Activated CD4-positive, alpha-beta T cell treated with anti-CD3 and anti-CD28 coated beads for 4 hours (primary cell): ENCODE measurements at places on chromosomes 16 and 17.

- no peak for DNase-seq
These were observed 2.3 kb upstream of the CHST6 start for GRCh38 chr16:75497558-75497957.

- no peak for DNase-seq
These were observed 190.2 kb upstream of the TNRC6C start for GRCh38 chr17:77768248-77768852.

DNA sequence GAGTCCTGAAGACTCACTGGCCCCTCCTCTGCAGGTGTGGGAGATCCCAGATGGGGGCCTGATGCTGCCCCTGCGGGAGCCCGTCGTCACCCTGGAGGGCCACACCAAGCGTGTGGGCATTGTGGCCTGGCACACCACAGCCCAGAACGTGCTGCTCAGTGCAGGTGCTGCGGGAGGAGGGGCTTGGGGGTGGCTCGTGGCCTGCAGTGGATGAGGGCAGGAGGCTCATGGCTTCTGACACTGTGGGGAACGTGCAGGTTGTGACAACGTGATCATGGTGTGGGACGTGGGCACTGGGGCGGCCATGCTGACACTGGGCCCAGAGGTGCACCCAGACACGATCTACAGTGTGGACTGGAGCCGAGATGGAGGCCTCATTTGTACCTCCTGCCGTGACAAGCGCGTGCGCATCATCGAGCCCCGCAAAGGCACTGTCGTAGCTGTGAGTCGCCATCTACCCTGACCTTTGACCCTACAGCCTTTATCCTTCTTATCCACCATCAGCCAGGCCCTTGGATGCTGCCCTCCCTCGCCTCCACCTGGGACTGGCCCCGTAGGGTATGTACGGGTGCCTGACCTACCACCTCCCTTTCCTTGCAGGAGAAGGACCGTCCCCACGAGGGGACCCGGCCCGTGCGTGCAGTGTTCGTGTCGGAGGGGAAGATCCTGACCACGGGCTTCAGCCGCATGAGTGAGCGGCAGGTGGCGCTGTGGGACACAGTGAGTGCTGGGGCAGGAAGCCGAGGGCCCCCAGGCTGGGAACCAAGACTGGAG lies 3.6 kb downstream of the CORO1A start:
- peak; percentile 91 for DNase-seq

DNA sequence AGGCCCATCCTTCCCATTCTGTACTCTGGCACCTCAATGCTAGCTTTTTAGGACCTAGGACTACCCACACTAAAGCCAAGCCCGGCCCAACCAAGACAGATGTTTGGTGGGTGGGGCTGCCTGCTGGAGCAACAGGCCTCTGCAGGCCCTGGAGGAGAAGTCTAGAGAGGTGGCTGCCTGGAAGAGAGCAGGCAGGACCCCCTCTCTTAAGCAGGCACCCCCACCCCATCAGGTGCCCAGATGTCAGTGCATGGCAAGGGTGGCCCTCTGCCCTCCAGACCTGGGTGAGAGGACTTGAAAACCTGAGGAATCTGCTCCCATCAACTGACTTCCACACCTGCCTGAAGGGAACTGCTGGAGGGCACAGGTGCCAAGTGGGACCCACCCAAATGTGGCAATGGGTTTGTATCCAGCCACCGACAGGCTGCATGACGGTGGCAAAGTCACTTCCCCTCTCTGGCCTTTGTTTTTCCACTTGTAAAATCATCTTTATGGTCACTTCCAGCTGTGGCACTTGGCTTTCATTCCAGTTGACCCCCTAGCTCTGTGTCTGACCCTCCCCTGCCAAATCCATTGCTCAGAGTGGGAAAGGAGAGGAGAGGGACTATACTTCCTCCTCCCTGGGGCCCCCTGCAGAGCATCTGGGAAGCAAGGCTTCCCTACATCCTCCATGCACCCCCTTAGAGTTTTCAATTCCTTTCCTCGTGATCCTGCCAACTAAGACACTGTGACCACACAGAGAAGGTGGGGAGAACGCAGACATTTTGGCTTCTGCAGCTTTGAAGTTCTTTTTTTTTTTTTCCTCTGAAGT lies 1.7 kb upstream of the STAT5A start:
- no peak for DNase-seq

- no peak for DNase-seq
These were observed 973 bp upstream of the IL4R start for GRCh38 chr16:27312580-27313421.

GRCh38 chr17:55411463-55411855 lies 10.2 kb downstream of the MMD start:
- no peak for DNase-seq

DNA sequence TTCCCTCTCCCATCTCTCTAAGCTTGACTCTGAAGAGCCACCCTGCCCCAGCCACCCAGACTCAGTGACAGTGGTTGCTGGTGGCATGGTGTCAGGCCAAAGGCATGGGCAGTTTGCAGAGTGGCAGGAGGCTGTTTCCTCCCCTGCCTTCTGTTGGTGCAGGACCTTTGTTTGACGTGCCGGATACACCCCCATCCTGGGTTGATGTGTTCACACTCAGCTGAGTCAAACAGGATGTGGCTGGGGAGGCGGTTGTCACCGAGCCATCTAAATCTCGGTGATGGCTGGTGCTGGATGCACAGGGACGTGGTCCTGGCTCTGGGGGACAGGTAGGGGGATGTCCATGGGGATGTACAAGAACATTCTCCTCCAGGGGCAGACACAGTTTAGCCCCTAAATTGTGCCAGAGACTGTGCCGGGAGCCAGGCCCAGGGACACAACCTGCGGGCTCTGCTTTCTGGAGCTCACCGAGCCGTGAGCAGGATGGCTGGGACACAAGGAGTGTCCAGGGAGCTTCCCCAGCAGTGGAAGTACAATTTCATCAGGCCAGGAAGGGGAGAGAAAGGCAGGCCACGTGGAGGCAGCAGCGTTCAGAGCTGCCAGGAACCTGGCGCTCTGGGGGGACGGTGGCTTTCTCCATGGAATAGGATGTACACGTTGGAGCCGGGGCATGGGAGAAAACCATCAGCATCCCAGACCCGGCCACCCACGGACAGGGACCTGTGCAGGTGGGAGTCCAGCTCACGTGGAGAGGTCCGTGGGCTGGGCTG lies 264.2 kb downstream of the SEC14L1 start:
- peak; percentile 80 for DNase-seq

GRCh38 chr17:47172696-47173565 lies 16.2 kb downstream of the CDC27 start:
- DNase-seq = no peak

DNA sequence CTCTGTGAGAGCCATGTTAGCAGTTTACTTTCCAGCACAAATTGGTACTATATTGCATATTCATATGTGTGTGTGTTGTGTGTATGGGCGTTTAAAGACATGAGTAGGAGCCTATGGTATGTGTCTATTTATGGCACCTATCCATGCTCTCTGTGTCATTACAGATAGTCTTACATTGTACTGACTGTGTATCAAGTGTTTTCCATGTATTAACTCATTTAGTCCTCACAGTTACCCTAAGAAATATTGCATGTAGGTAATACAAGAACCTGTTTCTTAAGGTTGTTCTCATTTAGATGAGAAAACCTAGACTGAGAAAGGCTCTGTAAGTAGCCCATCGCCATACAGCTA lies 1.6 kb downstream of the ALG1 start:
- DNase-seq = no peak

DNA sequence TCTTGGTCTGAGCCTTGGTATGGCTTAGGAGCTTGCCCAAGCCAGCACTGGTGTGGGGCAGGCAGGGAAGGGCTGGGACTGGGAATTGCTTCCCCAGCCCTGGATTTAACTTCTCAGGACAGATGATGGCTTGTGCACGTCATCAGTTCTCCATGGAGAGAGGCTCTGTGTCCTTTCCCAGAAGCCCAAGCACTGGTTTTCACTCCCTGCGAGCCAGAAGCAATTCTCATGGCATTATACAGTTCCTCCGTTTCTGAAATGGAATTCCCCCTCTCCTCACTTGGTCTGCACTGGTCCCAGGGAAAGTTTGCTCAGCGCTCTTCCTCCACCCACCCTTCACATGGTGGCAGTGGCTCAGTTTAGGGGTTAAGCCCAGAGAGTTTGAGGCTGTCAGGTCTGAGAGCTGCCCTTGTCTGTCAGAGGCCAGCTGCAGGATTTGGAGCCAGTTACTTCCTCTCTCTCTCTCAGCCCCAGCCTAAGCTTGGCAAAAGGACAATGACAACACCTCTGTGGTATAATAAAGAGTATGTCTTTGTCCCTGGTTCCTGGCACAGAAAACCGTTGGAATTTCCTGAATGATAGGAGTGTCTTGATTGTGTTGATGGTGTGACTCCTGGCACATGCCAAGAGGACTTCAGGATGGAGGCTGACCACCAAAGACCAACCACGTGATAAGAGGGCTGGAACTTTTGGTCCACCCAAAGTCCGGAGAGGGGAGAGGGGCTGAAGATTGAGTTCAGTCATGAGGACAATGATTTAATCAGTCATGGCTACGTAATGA lies 219.6 kb upstream of the TNRC6C start:
- DNase-seq = no peak
